ENCODE measurements at places on chromosomes 2 and 18. TPM values are rescaled to one million over a fixed set of nuclear protein-coding genes. Genes with fewer than 3 reads are reported as not detected.

DNA sequence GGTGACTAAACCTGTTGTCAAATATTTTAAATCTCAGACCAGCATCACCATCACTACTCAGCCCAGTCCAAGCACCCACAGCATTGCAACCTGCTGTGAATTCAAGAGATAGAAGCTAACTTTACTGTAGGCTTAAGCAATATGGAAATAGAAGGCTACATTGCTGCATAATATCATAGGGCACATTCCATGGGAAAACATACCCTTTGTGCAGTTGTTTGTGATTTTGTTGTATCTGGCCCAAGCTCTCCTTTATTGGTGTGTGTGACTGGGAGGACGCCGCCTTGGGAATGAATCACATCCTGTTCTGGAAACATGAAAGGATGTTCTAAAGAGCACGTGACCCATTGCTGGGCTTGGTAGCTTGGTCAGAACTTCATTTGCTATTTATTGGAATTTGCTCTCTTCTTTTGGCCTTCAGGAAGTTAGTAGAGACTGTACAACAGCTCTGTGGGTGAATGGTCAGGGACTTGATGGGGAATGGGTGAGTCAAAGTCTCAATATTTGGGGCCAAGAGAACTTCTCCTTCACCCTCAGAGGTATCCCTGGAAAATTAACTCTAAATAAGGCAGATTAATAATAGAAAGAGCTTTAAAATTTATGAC is 106.8 kb upstream of the SERPINE2 start:
- DNase-seq = no peak

DNA sequence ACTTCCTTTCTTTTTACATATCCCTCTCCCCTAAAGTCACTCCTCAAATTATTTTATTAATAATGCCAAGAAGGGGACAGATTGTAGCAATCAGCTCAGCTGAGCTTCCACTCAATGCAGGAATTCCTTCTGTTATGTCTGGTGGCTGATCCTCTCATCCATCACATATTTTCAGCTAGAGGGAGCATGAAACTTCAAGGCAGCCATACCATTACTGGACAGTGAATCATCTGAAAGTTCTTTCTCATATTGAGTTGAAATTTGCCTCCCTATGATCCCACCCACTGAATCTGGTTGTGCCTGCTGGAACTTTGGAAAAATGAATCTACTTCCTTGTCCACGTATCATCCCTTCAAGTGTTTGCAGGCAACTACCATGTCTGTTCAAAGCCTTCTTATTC is 11.2 kb downstream of the ZNF385B start:
- no peak for DNase-seq

GRCh38 chr2:147037048-147037447 is 807.8 kb upstream of the ACVR2A start:
- no peak for DNase-seq

AKAIN1 gene
- not detected for total RNA-seq

GPAT2 gene
- total RNA-seq = 0.34 TPM

Data from esophagus squamous epithelium (tissue), 5 donors.